Inflammatory macrophage treated with lipopolysaccharide for 1 hour (primary cell): ENCODE measurements at places on chromosomes 4 and X.

GRCh38 chr4:180589575-180589974 is 1653.6 kb upstream of the TENM3 start:
- no peak for DNase-seq

GRCh38 chr4:184959786-184960185 is 58.5 kb upstream of the HELT start:
- no peak for DNase-seq

GRCh38 chrX:42093756-42094155 is 170.4 kb upstream of the CASK start:
- no peak for DNase-seq

DNA sequence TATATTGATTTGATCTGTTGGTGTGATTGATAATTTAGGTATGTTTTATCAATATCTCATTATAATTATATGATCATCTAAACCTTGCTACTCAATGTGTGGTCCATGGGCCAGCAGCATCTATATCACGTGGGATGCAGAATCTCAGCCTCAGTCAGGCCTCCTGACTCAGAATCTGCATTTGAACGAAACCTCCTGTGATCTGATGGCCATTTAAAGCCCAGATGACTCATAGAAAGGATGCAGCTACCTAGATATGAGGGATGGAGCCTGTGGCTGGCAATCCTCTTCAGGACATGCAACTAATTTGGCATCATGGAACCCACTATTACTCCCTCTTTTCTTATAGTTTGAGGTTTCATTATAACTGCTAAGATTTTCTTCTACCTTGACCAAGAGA is 11.3 kb upstream of the CHRNA9 start:
- DNase-seq: no peak

DNA sequence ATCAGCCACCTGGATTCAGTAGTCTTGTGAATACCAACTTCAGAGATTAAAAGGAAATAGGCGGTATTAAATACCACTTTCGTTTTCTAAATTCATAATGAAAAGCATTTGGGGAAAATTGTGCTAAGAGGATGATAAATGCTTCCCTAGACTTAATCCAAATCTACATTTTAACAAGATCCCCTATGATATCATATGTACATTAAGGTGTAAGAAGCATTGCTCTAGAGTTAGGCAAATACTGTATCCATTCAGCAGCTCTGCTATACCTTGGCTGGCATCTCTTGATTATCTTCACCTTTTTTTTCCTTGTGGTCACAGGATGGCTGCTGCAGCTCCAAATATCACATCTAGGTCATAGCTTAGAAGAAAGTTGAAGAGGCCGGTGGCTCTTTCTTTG is 40.6 kb upstream of the PHEX start:
- DNase-seq: no peak

DNA sequence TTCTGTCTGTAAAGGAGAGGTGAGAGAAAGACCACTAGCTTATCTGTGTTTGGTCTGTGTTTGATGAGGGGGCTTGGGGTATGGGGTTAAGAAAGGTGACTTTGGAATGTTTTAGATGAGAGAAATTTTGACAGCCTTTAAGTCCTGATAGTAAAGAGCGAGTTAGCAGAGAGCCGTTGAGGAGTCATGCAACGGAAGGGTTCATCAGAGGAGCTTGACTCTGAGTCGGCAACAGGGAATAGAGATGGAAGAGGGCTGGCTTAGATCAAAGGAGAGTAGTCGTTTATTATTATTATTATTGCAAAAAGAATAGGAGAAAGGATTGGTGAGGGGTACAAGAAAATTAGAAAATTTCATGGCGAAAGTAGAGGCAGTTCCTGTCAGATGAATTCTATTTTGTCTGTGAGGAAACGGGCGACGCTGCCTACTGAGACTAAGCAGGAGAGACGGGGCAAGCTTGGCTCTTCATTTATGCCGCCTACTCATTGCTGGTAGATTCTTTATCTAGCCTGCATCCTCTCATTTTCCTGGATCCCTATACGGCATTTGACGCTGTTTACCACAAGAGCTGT is 473 bp upstream of the VAMP7 start:
- DNase-seq: no peak

DNA sequence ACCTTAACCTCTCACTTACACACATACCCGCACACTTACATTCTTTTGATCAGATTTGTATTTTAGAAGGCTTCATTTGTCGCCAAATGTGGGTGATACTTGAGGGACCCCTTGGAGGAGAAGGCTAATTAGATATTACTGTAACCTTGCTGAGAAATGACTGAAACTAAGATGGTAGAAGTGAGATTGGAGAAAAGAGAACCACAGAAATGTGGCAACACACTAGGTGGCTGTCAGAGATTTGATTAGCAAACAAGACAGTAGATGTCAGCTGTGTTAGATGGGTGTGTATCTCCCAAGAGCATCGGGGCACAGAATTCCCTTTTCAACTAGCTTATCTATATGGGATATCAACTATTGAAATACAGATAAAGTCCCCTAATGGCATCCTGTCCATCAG is 149.3 kb upstream of the FABP2 start:
- DNase-seq: no peak
